Parietal lobe (tissue), 2 donors: ENCODE measurements at places on chromosomes 4 and X. TPM values are rescaled to one million over a fixed set of nuclear protein-coding genes. Genes with fewer than 3 reads are reported as not detected.

The AKAP17A gene
- 18.8 TPM for total RNA-seq

The CYSLTR1 gene
- 0.63 TPM for total RNA-seq

The MAGEA2B gene
- total RNA-seq, result not detected

The SPON2 gene
- total RNA-seq, result 4.7 TPM

The FRMPD3 gene
- 5.6 TPM for total RNA-seq

The H2BW2 gene
- total RNA-seq, result not detected

The MAGEA11 gene
- not detected for total RNA-seq

The L1CAM gene
- 195 TPM for total RNA-seq

The ITIH6 gene
- total RNA-seq, result not detected

The SPANXB1 gene
- not detected for total RNA-seq
